ENCODE measurements at places on chromosomes 5 and 9.

- peak; percentile 86 for DNase-seq
Observed at GRCh38 chr5:42951293-42951840, 88.8 kb downstream of the ANXA2R start.

GRCh38 chr5:168020542-168021294, 270.7 kb upstream of the WWC1 start:
- DNase-seq: no peak

DNA sequence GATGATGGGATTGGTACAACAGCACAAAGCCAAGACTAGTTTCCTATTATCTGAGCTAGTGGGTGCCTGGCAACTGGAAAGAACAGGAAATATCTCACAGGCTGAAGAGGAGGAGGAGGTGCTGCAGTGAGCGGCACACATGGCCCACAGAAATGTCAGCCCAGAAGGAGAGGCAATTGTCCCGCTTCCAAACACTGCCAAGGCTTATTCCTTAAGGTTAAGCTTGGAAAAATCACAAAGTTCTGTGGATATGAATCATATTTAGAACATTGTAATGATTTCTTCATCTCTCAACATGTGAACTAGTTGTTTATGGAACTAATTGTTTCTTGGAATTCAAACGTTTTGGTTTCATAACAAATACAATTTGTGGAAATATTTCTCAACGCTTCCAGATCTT, 1019.5 kb upstream of the SEMA6A start:
- DNase-seq: no peak

DNA sequence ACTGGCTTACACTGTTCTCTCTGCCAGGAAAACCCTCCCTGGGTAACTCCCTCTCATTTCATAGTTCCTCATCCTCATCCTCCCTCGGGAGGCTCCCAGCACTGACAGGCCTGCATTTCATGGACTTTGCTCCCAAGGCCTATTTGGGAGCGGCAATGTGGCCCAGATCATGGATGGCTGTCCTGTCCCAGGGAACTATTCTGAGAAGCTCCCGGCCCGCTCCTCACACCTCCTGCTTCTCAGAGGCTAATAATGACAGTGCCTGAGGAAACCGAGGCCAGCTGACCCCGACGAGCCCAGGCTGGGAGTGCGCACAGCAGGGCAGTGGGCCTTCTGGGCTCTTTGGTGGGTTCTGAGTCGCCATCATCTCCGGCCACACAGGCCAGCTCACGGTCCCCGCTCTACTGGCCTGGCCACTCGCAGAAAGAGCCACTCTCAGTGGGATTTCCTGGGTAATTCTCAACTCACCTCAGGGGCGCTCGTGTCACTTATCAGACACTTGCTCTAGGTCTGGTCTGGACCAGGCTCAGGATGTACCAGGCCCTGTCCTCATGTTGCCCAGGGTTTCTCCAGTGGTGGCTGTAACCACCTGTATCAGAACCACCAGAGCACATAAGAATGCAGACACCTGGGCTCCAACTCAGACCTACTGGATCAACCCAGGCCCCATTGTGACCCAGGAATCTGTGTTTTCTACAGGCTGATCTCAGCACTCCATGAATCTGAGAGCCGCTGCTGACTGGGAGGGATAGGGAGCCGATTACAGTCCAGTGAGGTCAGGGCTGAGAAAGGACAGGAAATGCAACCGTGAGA, 2.0 kb upstream of the DOLPP1 start:
- no peak for DNase-seq

DNA sequence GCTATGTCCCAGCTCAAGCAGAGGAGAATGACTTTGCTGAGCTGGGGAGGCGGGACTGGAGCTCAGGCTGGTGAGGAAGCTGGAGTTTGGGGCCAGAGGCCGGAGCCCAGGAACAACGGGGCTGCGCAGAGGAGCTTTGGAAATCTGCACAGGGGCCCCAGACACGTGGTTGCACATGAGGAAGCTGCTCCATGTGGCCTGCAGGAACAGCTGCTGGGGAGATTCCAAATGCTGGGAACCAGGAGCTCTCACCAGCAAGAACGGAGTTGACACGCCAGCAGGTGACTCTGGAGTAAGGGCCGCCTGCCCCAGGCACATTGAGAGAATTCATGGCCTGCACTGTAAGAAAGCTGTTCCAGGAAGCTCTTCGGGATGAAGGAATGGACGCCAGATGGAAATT, 91.0 kb downstream of the OLFM1 start:
- no peak for DNase-seq

GRCh38 chr5:9356351-9356825, 189.5 kb downstream of the SEMA5A start:
- DNase-seq: no peak

DNA sequence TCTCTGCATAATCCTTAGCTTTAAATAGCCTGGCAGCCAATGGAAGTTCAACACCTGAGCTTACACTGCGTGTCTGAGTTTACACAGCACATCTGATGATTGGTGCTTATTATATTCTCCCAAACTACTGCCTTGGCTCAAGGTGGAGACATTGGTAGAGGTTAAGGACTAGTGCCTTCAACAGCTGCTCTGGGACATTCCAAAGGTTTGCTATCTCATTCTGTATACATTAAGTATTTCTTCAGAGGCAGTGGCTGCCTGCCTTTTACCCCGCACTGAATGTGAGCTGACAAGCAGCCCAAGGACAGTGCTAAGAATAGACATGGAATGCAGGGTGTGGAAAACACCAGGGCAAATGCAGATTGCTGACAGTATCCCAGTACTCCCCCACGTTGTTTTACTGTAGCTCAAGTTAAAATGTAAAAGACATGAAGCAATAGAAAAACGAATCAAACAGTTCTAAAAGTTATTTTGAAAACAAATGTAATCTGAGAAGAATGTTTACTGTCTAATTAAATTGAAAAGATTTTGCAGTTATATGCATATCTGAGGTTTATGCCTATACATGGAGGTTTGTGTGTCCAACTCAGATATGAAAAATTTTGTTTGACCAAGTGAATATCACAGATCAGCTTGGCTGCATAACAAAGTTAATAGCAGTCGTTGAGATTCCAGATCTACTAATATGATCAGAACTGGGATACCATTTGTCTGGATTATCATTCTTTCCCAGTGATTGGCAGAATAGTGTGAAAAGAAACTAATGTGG, 1.8 kb downstream of the HSPB3 start:
- DNase-seq: no peak

- DNase-seq: no peak
Observed at GRCh38 chr9:100730086-100730485, 152.2 kb downstream of the CAVIN4 start.

GRCh38 chr5:167232675-167233311, 1058.7 kb upstream of the WWC1 start:
- DNase-seq: no peak

DNA sequence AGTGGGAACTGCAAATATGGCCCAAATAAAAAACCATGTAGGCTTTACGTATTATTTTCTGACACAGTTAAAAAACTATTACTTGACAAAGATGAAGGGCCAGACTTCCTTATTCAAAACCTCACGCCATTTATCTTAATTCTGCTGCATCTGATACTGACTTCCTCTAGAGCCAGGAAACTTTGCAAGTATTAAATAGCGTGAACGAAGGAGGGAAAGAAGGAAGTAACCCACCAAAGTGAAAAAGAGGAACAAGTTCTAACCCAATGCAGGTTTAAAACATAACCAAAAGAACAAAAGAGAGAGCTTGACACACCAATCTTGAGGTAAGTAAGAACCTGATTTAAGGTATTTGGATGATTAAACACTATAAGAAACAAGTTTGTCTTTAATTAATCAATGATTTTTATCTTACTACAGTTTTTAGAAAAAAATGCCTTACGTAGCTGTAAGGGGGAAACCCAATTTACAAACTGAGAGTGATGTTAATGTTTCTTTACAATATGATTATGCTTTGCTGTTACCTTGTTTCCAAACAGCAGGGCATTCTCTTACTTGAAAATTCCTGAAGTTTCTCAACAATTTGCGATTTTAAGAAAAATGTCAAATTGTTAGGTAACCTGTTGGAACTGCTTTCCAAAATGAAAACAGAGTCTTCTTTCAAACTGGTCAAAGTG, at the start of gene GAPT:
Gene GAPT, plus strand, starts transcription at position 220 of the 677 bp plus-strand sequence. CDS start 3,102 bp downstream, outside the sequence.
- DNase-seq: peak; percentile 3

DNA sequence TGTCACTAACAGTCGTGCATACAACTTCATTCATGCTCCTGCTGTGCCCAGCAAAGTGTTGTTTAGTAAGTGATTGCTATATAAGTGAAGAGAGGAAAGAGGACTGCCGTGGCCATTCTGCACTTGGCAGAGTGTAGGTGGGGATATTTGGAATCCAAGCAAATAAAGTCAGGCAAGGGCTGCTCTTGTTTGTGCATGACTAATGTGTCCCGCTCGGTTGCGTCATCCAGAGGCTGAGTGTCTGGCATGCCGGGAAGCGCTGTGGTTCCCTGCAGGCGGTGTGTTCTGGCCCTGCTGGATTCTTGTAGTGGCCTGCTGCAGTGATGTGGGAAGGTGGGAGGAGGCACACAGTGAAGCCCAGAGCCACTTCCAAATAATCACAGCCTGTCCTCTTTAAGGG, 136.9 kb upstream of the ANKH start:
- DNase-seq: no peak

DNA sequence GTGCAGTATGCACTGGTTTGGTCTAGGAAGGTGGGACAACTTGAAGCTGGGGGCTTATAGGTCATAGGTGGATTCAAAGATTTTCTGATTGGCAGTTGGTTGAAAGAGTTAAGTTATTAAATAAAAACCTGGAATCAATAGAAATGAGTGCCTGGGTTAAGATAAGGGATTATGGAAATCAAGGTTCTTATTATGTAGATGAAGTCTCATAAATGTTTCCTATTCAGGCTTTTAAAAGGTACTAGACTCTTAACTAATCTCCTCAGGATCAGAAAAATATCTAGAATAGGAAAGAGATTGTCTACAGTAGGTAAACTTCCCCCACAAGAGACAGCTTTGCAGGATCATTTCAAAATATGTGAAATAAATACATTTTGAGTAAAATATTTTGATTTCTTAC, 163.3 kb upstream of the FBN2 start:
- no peak for DNase-seq

DNA sequence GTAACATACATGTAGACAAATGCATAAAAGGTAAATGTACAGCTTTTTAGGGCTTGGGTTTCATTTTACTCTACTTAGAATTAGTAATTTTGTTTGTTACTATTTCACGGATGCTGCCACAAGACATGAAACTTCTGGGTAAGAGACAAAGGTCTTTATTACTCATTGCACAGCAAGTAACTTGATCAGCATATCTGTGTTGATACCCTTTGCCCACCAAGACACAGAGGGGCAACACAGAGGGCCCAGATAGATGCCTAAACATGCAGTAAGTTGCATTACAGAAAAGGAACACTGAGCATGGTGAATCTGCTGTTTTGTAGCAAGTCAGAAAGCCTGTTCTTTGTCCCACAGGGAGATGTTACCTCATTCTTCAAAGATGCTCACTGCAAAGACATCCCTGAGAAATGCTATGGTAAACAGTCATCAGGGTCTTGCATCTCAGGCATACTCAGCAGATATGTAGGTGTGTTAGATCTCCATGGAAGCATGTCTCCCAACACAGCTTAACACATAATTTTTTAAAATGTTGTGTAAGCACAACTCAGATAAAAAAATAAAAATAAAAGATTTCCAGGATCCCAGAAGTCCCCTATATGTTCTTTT, 10.3 kb downstream of the ITGA2 start:
- DNase-seq: no peak

DNA sequence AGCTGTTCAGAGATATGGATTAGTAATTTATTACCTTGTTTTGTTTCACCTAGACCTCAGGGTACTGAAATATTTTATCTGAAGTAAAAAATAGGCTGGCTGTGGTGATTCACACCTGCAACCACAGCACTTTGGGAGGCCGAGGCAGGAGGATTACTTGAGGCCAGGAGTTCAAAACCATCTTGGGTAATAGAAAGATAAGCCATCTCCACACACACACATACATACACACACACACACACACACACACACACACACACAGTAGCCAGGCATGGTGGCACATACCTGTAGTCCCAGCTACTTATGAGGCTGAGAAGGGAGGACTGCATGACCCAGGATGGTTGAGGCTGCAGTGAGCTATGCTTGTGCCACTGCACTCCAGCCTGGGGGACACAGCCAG, 3.7 kb downstream of the ANXA2R start:
- DNase-seq: peak; percentile 34

GRCh38 chr5:124741711-124742496, 4.5 kb downstream of the ZNF608 start:
- no peak for DNase-seq

DNA sequence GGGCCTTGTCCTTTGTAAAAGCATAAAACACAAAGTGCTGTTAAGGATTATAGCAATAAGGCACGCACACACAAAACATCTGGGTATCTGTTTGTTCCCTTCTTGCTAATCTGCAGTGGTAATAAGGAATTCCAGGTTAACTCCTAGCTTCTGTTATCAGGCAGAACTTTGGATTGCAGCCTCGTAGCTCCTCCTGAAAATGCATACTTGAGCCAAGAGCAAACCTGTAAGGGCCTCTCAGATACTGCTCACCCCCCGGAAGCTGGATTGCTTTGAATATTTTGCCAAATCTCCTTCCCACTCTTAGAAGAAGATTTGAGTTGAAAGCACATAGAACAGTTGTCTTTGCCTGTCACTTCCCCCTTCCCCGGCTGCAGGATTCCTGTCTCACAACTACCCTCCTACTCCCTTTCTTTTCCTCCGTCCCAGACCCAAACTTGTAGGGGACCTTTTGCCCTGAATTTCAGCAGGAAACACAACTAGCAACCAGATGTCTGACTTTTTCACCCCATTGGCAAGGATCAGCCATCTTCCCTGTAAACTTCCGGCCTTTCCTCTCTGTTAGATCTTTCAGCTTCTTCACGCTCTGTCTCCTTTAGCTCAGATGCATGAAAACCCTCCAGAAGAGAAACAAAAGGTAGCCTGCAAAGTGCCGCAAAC, 28.2 kb upstream of the SMAD5 start:
- no peak for DNase-seq

- no peak for DNase-seq
Observed at GRCh38 chr5:97840643-97841042, 657.6 kb upstream of the RIOK2 start.

DNA sequence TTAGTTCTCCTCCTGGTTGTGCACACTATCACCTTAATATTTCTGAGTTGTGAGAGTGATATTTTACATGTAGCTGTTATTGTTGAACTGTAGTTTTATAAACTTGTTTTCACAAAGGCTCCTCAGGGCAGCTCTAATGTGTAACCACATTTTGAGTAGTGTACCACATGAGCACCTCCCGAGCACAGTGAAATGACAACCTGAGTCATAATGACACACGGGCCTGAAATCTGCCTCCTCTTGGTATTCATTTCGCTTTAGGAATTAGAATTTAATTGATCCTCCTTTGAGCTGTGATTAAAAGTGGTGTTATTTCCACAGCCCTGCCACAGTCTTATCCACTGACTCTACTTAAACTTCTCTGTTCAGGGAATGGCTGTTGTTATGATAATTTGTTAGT, 7.9 kb downstream of the MTRR start:
- no peak for DNase-seq

GRCh38 chr9:29044959-29045358, 1471.7 kb upstream of the C9orf72 start:
- DNase-seq: no peak

All from CD4-positive, alpha-beta T cell treated with Interleukin-12 subunit alpha and Interleukin-12 subunit beta, for 1 hour (primary cell).